ENCODE measurements at places on chromosomes 1 and 21. TPM values are rescaled to one million over a fixed set of nuclear protein-coding genes. Genes with fewer than 3 reads are reported as not detected.
A peak's percentile ranks its signal among the peaks of the same experiment; 100 is the strongest.

GRCh38 chr1:50084389-50084788, 24.3 kb upstream of the ELAVL4 start:
- no peak for DNase-seq

DNA sequence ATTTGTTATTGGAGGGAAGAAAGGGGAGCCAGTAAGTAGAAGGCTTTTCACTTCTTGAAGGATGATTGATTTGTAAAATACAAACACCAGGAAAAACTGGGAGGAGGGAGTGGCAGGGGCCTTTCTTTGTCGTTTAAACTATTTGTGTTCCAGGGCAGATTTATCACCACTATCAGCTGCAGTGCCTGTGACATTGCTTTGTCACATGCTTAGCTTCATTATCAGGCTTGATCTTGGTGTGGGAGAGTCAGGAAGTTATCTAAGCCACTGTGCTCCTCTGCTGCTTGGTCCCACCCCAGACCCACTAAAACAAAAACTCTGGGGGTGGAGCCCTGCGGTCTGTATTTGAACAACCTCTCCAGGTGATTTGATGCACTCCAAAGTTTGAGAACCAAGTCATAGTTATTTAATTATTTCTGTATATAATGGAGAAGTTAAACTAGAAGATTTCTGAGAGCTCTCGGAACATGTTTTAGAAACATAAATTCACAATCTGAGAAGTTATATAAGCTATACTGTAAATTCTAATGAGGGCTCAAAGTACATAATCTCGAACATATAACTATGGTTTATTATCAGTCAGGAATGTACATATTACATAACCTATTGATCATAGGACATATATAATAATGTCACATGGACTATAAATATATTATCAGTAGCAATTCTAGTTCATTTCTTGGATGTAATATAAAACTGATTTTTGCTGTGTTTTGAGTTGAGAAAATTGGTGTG, 87.9 kb downstream of the CDC14A start:
- DNase-seq = peak; percentile 60

- DNase-seq = no peak
Observed at GRCh38 chr1:64865105-64865757, 101.1 kb downstream of the JAK1 start.

GRCh38 chr1:41723786-41724185, 194.9 kb downstream of the HIVEP3 start:
- no peak for DNase-seq

DNA sequence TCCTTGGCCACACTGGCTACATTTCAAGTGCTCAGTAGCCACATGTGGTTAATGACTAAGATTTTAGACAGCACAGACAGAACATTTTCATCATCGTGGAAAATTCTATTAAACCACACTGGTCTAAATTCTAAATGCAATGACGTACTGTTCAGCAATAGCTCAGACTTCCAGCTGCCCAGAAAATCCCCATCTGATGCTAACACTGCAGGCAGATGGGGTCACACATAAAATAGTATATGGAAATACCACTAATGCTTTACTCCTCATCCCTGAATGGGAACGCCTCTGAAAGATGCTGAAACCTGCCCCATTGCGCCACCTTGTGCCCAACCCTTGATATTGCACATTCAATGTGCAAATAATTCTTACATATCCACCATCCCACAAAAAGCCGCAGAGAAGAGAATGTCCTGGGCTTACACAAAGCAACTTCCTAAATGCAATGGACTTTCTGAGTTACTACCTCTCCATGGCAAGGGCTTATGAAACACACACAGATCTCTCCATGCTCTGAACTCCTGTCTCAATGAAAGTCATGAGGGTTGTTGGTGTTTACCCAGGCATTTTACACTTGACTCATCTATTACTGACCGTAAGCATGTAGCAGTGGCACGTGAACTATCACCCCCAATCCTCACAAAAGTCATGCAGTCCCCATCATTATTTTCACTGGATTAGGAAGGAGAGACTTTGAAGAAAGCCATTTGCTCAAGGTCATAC, 20.3 kb upstream of the SLC5A9 start:
- DNase-seq = peak; percentile 68

DNA sequence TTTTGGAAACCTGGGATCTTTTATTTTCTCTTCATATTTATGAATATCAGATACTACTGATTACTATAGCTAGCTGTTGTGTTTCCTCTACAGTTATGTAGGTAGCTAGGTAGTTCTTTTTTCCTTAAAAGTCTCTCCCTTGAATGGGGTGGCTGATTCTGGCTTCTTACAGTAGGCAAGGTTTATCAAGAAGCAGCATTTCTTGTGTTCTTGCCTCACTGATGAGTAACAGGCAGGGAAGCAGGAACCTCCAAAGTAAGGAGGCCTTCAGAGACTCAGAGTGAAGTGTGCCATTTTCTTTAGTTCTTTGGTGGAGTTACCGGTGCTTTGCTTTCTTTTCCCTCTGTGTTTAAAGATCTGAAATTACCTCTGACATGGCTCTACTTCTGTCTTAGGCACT, 56.0 kb downstream of the ZMYM4 start:
- DNase-seq = no peak

DNA sequence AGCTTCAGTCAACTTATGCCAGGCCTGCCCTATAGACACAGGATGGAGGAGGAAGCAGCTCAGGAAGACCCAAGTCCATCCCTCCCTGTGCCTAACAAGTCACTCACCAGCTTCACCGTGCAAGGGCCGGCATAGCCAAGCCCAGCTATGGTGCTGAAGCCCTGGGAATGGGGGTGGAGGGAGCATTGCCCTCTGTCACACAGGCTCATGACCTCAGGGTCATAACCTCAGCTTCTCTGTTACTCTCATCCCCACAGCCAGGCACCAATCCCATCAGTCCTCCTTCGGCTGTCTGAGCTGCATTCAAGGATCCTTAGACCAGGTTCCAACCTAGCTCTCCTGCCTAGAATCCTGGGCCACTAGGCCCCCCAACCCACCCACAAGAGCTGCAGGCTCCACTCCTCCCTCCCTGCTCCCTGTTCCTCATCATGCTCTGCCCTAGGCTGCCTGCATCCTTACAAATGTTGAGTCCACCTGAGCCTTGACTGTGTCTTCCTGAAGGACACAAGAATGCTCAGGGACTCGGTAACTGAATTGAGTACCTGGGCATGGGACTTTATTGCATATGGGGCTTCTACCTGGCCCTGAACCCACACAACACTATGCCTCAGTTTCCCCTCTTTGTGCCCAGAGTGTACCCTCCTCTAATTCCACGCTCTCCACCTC, 1.7 kb downstream of the CD244 start:
- no peak for DNase-seq

DNA sequence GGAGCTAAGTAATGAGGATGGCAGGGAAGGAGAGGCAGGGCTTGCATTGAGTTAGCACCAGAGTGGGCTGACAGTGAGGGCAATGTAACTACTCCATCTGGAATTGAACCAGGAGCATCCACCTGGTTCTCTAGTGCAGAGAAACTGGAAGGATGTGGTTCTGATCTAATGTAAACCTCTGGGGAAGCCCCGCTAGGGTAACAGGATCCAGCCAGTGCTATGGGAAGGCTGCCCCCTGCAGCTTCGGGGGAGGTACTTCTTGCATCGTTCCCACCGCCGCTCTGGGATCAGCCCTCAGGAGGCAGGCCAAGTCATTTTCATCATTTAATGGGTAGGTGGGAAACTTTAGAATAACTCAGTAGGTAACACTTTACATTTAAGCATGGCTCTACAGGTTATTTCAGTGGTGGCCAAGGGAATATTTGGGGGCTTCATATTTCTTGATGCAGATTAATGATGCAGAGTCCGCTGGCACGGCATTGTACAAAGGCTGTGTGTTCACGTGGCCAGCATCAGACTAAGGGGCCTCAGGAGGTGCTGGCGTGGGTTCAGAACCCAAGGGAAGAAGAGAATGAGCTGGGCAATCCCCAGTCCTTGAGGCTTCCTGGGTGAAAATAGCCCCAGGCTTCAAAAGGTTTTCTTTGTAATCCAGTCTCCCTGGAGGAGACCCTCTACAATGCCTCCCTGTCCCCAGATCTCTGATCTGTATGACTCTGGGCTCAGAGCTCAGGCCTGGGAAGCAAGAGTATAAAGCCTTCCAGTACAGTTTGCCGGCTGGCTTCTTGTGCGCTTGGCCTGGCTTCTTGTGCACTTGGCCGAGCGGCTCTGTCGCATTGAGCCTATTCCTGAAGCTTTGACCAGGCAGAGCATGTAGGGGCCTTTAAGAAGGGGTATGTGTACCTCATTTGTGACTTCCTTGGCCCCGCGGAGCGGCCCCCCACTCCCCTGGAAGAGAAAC, 26.4 kb upstream of the KAZN start:
- no peak for DNase-seq

DNA sequence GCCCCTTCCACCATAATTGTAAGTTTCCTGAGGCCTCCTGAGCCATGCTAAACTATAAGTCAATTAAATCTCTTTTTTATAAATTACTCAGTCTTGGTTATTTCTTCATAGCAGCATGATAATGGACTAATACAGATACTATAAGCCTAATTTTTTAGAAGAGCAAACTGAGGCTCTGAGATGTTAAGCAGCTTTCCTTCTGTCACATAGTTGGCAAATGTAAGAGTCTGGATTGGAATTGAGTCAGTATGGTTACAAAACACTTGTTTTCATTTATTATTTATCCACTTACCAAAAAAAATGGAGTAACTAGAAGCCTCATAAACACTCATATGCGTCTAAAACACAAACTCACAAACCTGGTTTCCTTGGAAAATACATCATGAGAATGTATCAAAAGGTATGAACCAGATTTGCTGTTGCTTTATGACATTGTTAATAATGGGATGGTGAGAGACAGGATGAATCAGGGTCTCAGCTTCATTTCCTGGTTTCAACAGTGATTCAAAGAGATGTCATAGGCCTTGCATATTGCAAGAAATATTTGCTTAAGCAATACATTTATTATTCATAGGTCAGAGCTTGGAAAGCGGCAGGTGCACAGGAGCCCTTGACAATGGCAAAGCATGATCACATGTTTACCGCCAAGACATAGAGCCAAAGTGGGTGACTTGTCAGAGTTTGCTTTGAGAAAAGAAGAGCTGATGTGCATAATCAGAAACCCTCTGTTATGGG, 221.5 kb downstream of the GRIK1 start:
- no peak for DNase-seq

- DNase-seq = no peak
Observed at GRCh38 chr21:34272321-34272720, 91.5 kb upstream of the KCNE2 start.

DNA sequence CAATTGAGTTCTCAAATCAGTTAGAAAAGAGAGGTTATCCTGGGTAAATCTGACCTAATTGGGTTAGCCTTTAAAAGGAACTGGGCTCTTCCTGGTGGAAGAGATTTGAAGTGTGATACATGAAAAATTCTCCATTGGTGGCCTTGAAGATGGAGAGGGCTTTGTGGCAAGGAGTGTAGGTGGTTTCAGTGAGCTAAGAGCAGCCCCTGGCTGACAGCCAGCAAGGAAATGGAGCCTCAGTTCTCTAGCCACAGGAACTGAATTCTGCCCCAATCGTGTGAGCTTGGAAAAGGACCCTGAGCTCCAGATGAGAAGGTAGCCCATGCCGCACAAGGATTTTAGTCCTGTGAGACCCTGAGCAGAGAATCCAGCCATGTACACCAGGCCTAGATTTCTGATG, 12.7 kb upstream of the HYI start:
- DNase-seq = no peak

DNA sequence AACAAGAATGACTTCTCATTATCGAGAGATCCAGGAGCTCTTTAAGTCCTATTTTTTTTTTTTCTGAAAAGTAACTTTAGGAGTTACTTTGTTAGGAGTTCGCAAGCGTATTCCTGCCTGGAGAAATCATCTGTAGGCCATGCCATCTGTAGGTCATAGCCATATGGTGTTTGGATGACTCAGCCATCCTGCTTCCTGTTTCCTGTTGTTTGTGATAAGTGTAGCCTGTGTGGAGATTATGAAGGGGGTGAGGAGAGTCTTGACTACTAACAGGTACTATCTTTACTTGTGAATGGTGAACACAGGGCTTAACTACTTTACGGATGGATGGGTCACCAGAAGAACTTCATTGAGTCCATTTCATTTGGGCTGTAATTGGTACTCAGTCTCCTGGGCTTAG, 327.2 kb downstream of the PTPRU start:
- no peak for DNase-seq

DNA sequence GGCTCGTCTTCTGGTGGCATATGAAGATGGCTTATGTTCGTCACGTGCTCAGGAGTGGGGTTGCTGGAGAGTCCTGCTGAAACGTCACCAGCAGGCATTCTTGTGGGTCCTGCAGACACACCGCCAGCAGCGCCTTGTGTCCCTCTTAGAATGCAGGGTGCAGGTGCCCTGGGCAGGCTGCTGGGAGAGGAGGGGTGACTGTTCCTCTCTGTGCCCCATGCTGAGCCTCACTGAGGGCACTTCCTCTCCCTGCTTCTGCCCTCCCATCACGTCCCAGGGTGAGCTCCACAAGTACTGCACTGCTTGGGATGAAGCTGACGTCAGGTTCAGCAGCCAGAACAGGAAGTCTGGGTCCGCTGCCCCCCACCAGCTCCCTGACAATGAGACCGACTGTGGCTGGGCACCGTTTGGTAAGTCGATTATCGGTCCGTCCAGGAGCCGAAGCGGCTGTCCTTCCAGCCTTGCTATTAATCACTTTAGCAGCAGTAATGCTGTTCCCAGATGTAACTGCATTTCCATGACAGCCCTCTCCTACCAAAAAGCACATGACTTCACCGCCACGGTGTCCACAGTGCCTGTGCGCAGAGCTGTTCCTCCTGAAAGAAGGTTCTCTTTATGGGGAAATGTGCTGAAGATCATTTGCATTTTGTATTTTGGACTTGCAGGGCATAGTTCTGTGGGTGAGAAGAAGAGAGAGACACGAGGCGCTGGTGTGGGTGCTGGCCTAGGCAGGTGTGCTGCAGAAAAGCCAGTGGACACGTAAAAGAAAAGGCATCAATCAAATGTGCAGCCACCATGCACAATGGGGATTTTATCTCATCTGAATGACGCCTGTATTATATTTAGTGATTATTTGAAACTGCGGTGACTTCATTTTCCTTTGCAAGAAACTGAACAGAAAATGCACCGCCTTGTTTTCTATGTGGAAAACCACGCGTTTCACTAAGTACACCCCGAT, 21.0 kb downstream of the SLC37A1 start:
- no peak for DNase-seq

Gene LAMC2
- 31.0 TPM for total RNA-seq

Gene AMY1C
- total RNA-seq = not detected

Gene LCE1B
- not detected for total RNA-seq

Gene KIF17
- total RNA-seq = 0.53 TPM

Gene SGIP1
- total RNA-seq = 0.65 TPM

Gene KIAA1614
- 1.2 TPM for total RNA-seq

Gene DMBX1
- total RNA-seq = not detected

Gene OR2W3
- 0.53 TPM for total RNA-seq

Gene SLC45A3
- total RNA-seq = 18.8 TPM
